Activated CD4-positive, alpha-beta T cell treated with anti-CD3 and anti-CD28 coated beads for 36 hours (primary cell): ENCODE measurements at places on chromosomes 1 and 21. TPM values are rescaled to one million over a fixed set of nuclear protein-coding genes. Genes with fewer than 3 reads are reported as not detected.

DNA sequence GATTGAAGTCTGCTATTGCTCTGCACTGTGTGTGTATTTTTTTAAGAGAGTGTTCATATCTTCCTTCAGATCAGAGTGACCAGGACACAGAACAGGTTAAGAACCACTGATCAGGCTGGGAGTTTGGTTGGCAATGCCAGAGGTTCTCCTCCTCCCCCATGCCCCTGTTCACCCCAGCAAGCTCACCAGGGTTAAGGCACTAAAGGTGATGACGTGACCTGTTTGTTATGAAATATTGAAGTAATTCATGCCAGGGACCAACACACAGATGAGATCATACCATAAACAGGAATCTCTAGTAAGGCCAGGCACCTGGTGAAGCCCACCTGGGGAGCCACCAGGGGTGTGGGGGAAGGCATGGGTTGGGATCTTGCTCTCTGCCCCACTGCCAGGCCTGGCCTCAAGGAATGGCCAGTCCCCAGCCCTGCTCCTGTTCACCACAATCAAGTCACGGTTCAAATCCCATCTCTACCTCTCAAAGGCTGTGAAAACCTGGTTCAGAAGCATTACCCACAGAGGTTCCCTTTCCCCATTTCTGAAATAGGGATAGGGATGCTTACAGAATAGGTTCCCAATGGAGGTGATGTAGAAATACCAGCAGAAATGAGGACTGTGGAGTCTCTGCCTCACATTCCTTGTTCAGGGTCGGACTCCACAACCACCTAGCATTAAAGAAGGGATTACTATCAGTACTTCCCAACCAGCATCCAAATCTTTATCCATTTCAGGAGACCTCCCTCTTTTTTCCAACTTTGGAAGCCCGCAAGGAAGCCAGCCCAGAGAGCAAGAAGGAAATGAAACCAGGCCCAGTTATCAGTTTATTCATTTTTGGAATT, 2.4 kb downstream of the ID3 start:
- peaks cover 23% of the 10 kb centered on the region for H3K36me3 ChIP-seq
- H3K27ac ChIP-seq, result peak overlapping the region; percentile 79
- peaks cover 5% of the 10 kb centered on the region for H3K27me3 ChIP-seq

- peak overlapping the region; percentile 43 for H3K4me3 ChIP-seq
- H3K4me1 ChIP-seq, result peaks cover 17% of the 10 kb centered on the region
- DNase-seq, result peak; percentile 79
- no peak overlapping the region for H3K27ac ChIP-seq
- peaks cover 28% of the 10 kb centered on the region for H3K36me3 ChIP-seq
- no peaks in the 10 kb centered on the region for H3K27me3 ChIP-seq
Measured at GRCh38 chr1:24898152-24898908, 31.7 kb downstream of the RUNX3 start.

- DNase-seq, result no peak
- peaks cover 2% of the 10 kb centered on the region for H3K27me3 ChIP-seq
- no peak overlapping the region for H3K27ac ChIP-seq
- no peak overlapping the region for H3K4me3 ChIP-seq
Measured at GRCh38 chr1:22888320-22889075, 84.2 kb downstream of the LACTBL1 start.

DNA sequence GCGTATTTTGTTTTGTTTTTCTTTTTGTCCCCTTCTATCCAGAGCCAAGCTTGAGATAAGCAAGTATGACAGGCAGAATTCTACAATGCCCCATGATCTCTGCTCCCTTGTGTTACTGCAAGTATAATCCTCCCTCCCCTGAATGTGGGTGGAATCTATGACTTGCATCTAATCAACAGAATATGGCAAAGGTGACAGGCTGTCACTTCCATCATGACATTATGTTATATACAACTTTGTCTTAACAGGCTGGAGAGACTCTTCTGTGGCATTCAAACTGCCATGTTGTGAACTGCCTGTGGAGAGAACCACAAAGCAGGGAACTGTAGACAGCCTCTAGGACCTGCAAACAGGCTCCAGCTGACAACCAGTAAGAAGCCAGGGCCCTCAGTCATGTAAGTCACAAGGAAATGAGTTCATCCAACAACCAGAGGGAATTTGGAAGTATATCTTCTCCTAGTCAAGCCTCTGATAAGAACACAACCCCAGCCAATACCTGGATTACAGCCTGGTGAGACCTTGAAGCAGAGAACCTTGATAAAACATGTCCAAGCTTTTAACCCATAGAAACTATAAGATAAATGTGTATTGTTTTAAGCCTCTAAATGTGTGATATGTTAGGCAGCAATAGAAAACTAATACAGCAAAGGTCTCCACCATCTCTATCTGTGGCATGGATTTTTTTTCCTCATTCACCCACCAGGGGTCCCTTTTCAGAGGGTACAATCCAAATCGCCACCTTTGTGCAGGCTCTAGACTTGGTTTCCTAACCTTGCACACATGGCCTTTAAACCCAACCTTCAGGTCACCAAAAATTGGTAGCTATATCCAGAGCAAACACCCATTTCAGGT, 5.7 kb upstream of the C1orf162 start:
- H3K27ac ChIP-seq, result no peak overlapping the region
- no peak for DNase-seq
- peaks cover 18% of the 10 kb centered on the region for H3K36me3 ChIP-seq
- peaks cover 22% of the 10 kb centered on the region for H3K4me1 ChIP-seq
- no peak overlapping the region for H3K4me3 ChIP-seq

The PPFIA4 gene
- 51.2 TPM for total RNA-seq

The OR2T35 gene
- not detected for total RNA-seq

The FAM72B gene
- total RNA-seq, result 37.1 TPM
